ENCODE measurements at places on chromosomes 5 and 9.

DNA sequence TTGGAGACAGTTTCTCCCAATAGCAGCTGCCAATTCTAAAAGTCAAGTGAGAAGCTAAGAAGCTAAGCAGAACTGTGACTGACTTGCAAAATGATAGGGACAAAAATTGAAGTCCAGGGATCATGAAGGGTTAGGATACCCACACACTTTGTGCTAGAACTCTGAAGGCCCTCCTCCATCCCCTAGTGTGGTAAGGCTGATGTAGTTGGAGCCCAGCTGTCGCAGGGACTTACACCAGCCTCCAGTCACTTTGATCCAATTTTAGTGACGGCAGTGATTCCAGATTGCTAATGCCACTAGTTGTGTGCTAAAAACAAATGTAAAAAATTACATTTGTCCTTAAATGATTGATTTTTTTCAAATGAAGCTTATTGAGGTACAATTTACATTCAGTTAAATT is 742.7 kb upstream of the ZNF608 start:
- no peaks in the 10 kb centered on the region for H3K27me3 ChIP-seq
- no peak overlapping the region for H3K27ac ChIP-seq
- no peak for DNase-seq
- H3K4me3 ChIP-seq, result no peak overlapping the region

DNA sequence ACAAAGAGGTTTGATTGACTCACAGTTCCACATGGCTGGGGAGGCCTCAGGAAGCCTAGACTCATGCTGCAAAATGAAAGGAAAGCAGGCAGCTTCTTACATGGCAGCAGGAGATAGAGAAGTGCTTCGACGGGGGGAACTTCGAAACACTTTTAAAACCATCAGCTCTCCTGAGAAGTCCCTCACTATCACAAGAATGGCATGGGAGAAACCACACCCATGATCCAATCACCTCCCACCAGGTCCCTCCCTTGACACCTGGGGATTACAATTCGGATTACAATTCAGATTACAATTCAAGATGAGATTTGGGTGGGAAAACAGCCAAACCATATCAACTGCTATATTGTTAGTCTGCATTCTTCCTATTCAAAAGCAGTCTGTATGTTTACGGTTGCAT is 322.3 kb upstream of the ISL1 start:
- no peaks in the 10 kb centered on the region for H3K4me1 ChIP-seq
- H3K4me3 ChIP-seq, result no peak overlapping the region
- no peaks in the 10 kb centered on the region for H3K27me3 ChIP-seq
- DNase-seq, result no peak
- no peaks in the 10 kb centered on the region for H3K36me3 ChIP-seq

- no peak overlapping the region for H3K27ac ChIP-seq
- H3K4me3 ChIP-seq, result no peak overlapping the region
- DNase-seq, result no peak
- H3K36me3 ChIP-seq, result no peaks in the 10 kb centered on the region
- no peaks in the 10 kb centered on the region for H3K4me1 ChIP-seq
Observed at GRCh38 chr9:25003686-25004085, 458.0 kb upstream of the IZUMO3 start.

DNA sequence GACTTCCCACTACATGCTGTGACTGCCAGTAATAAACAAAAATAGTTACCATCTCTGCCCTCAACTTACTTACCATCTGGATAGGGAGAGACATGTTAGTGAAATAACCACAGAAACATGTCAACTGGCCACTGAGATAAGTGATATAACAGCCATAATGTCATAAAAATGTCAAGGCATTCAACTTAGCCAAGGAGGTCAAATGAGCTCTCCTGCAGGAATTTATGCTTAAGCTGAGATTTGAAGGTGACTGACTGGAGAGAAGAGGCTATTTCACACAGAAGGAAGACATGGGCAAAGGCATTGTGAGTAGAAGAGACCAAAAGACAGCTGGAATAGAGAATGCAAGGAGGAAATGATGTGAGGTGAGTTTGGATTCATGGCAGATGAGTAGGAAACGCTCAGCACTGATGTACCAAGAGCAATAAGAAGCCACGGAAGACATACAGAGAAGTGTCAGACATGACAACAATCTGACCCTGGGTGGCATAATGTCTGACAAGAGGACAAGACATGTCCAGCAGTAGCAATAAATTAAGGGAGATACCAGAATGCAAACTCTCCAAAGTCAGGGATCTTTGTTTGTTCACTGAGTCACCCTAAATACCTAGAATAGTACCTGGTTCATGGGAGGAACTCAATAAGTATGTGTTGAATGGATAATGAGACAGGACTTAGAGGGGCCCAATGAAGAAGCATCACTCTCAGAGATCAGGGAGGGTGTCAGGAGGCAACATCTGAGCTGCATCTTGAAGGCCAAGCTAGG is 318.8 kb downstream of the ACTL7B start:
- DNase-seq, result no peak
- H3K27ac ChIP-seq, result no peak overlapping the region
- no peaks in the 10 kb centered on the region for H3K27me3 ChIP-seq
- H3K4me1 ChIP-seq, result no peaks in the 10 kb centered on the region

GRCh38 chr5:142971303-142972013 is 201.3 kb downstream of the ARHGAP26 start:
- H3K4me3 ChIP-seq, result no peak overlapping the region
- peaks cover 28% of the 10 kb centered on the region for H3K4me1 ChIP-seq
- no peaks in the 10 kb centered on the region for H3K27me3 ChIP-seq
- no peak overlapping the region for H3K27ac ChIP-seq
- no peaks in the 10 kb centered on the region for H3K36me3 ChIP-seq

All from activated T-helper 2 cell treated with anti-CD3 and anti-CD28 coated beads, Interferon-gamma antibody, Interleukin-2, Interleukin-4, amounts not matched to agents 10 μg/mL and 5 μg/mL and 100 μg/mL, durations not matched to agents 14 hours and 24 hours and 36 hours (primary cell).